ENCODE measurements at places on chromosomes 5 and 9. TPM values are rescaled to one million over a fixed set of nuclear protein-coding genes. Genes with fewer than 3 reads are reported as not detected.

DNA sequence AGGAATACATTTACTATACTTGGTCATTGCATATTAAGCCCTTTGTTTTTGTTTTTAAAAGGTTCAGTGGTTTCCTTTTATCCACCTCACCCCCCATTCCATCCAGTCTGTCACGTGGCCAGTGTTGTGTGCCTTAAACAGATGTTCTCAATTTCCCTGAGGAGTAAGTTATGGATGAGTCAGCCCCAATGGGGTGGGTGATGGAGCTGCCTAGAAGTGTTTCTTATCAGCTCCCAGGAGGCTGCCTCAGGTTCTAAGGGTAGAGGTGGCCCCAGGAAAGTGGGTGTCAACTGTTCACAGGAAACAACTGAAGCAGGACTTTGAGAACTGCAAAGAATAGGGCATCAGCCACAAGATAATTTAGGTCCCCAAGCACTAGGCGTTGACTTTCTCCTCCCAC lies 41.1 kb downstream of the ACTBL2 start:
- no peak for DNase-seq

DNA sequence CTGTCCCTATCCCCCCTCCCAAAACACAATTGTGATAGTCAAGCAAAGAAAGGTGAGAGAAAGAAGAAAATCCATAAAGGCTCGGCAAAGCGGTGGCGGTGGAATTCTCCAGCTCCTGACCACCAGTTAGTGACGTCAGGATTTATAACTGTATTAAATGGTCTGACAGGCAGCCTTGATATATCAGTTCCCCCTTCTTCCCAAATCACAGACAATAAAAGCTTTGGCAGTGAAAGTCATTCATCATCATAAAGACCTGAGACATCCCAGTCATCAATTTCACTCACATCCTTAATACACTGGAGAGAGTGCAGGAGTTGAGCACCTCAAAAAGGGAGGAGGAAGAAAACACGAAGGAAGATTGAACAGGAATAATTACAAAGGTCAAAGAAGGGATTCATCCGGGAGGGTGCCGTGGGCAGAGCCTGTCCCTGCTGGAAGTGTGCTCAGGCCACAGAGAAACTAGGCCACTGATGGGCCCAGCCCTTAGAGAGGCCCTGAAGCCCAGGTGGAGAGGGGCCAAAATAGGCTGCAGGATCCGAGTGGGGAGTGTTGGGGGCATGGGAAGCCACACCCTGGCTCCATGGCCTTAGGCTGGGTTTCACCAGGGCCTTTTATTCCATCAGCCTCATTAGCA lies 131.9 kb downstream of the PAX5 start:
- no peak for DNase-seq

The CD72 gene
- 4.2 TPM for total RNA-seq

GRCh38 chr5:107670932-107671741 lies at the start of gene EFNA5:
Gene EFNA5 (minus strand): TSS chr5:107670937.
- DNase-seq = peak; percentile 81

GRCh38 chr5:55913466-55914413 lies 62.6 kb downstream of the IL31RA start:
- DNase-seq = no peak

GRCh38 chr5:137516961-137517360 lies 17.8 kb upstream of the SPOCK1 start:
- no peak for DNase-seq

- no peak for DNase-seq
Measured at GRCh38 chr9:135283671-135284070, 195.9 kb upstream of the PPP1R26 start.

DNA sequence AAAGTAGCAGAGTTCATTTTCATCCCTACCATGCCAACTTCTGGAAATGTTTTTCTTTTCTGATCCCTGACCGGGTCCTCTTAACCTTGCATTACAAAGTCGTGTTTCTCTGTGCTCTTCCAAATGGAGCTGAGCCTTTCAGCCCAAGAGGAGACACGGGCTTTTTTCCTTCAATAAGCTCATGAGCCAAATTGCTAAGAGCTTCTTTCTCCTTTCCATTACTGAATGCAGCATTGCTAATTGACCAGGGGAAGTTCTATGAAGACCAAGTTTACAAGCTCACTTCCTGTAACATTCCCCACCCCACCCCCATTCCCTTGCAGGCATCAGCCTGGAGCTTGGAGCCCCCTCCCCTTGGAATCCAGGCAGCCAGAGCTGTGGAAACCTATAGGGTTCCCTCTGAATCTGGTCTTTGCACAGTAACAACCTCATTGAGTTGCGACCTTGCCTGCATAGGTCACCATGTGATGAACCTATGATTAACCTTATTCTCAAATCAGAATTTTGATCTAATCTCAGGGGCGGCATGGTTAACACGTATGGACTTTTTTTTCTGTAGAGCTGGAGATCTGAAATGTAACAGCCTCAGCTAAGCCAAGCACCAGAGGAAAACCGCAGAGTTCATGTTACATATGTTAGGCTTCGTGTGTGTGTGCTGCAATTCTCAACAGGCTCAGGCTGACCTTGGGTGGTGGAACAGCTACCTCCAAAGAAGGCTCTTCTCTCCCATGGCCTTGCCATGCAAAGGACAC lies 395.7 kb upstream of the ZNF462 start:
- no peak for DNase-seq

- DNase-seq = no peak
Measured at GRCh38 chr9:104961701-104962359, 33.9 kb upstream of the ABCA1 start.

The SV2C gene
- not detected for total RNA-seq

DNA sequence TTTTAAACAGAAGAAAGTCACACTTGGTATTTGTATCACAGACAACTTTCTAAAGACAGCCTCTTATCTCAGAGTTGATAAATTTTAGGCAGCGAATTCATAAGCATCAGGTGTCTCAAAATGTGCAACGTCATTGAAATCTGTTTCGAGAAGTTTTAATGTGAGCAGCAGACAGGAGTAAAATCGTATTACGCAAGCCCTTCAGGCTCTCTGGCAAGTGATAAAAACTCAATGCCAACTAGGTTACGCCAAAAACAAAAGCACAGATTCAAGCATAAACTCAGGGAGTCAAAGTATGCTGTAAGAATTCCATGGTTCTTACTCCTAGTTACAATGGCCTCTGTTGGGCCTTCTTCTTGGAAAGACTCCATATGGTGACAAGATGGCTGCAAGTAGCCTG lies 244.7 kb downstream of the SEMA5A start:
- DNase-seq = no peak

DNA sequence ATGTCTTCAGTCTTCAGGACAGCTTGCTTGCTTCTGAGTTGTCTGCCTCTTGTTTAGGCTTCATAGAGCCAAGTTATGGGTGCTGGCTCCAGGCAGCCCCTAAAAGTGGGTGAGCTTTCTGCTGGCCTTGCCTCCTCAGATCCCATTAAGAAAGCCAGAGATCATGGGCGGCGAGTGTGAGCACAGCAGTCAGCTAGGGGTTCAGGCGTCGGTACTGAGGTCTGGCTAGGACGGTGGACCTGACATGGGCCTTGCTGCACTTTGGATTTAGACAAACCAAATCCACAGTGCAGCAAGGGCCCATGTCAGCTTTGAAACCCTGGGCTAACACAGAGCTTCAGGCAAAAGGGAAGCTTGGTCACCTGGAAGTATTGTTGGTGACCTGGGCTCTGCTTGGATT lies 17.6 kb downstream of the PSAT1 start:
- DNase-seq = no peak

DNA sequence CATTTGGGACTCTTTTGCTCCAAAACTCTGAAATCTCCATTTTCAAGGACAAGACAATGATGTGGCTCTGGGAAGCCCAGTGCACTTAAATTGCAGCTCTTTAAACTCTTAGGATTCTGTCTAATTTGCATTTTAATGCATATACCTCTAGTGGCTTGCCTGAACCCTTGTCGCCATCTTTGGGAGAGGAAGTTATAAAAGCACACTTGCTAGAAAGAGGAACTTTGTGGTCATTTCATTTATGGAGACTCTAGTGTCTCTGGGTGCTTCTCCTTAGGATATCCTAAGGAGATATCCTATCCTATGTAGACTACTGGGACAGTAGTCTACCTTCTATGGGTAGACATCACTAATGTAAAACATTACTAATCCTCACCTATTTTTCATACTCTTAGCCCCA lies 77.3 kb upstream of the SLC1A3 start:
- no peak for DNase-seq

GRCh38 chr9:19988281-19988680 lies 199.4 kb upstream of the SLC24A2 start:
- DNase-seq = no peak

- DNase-seq = no peak
Measured at GRCh38 chr9:123093141-123093540, 59.7 kb downstream of the GPR21 start.

GRCh38 chr5:41893074-41893851 lies 10.9 kb upstream of the RIMOC1 start:
- no peak for DNase-seq

DNA sequence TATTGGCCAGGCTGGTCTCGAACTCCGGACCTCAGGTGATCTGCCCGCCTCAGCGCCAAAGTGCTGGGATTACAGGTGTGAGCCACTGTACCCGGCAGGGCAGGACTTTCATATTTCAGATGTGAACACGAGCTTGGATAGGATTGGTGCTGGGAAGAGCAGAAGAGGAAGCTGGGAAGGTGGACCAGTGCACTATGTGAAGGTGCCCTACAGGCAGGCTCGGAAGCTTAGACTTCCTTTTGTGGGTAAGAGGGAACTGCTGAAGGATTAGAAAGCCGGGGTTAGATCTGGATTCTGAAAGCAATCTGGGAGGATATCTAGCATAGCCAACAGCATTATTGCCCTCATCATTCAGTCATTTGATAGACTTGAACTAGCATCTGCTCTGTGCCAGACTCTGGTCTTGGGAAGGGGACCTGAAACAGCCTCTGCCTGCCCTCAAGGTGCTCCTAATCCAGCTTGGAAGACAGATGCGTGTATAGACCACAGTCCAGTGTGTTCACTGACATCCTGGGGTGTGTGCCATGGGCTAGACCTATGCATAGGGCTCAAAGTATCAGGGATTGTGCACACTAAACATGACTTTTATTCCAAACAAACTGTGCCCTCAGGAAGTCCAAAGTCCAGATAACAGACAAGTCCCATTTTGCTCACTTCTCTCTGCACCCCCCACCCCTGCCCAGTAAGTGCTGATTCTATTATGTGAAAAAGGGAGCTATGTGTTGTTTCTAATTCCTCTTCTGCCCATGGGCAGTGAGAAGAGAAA lies 637 bp downstream of the CBY3 start:
- DNase-seq = no peak

The KIF4B gene
- 0.14 TPM for total RNA-seq

GRCh38 chr5:135041726-135042125 lies 7.7 kb upstream of the PITX1 start:
- no peak for DNase-seq

DNA sequence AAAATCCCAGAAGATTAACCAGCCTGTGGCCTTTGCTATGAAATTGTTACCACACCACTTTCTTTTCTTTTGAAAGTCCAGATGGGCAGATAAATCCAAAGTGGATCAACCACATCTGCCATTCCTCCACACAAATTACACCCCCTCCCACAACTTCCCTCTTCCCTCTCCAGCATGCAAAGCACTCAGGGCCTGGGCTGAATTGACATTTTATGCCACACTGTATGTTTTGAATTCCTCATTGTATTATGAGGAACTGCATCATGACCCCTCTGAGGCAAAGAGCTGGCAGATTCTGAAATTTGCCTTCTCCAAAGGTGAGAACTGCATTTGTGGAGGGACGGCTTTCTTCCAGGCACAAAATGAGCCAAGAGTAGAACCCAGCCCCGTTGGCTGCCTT lies 589.2 kb upstream of the KLF4 start:
- no peak for DNase-seq

The SAXO1 gene
- 0.05 TPM for total RNA-seq

DNA sequence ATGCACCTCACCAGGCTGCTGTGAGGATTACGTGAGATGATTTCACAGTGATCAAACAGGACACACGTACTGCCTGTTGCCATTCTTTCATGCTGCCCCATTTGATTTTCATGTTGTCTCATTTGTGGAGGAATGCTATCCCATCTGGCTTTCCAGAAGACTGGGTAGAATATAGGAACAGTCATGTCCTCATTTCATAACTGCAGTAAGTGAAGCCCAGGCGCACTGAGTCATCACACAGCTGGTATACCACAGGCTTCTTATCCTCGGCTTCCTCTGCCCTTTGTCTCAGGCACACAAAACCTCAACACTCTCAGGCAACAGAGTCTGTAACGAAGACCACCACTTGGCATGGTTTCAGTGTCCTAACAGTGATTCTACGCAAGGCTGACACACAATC lies 62.3 kb downstream of the LHFPL2 start:
- DNase-seq = no peak

DNA sequence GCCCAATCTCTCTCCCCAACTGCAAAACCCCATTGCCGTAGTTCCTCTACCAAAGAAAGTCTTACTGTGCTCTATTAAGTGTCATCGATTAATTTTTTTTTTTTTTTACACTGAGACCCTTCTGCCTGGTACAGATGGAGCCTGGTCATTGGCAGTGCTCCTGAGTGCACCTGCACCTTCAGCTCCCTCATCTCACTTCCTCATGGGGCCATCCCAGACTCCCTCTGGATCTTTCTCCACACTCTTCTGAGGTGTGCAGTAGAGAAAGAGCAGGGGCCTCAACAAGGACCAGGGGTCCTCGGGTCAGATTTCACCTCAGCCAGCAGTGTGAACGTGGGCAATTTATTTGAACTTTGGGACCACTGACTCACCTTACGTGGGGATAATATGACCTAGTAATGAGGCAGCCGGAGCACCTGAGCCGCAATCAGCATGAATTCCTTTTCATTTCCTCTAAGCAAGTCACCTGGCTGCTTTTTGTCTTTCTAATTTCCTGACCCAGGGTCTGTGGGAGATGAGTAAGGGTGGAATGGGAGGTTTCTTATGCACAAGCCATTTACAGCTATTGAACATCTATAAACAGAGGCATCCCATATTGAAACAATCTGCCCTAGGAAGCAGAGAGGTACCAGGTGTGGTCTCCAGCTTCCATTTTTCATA lies 22.3 kb upstream of the GABRP start:
- DNase-seq = no peak

DNA sequence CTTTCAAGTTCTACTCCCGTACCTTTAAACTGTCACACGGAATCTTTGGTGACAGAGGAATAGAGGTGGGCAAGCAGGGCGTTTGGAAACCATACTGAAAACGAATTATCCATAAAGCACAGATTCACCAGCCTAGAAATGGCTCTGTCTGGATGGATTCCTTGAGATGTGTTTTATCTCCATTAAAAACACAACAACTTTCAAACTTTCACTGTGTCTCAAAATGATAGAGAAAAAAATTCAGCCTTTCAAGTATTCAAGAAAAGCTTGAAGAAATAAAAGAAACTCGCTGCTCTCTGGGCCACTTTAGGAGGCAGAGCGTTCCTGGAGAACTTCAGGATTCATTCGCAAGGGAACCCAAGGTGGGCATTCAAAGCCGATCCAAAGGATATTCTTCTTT lies 589 bp upstream of the THBS4 start:
- no peak for DNase-seq

The PCDHGB2 gene
- total RNA-seq = 5.2 TPM

GRCh38 chr9:87406543-87407166 lies 91.0 kb upstream of the DAPK1 start:
- DNase-seq = no peak

All from posterior vena cava (tissue), 2 donors.